NCI-H69 (cell line): ENCODE measurements at places on chromosomes 6 and 20.

DNA sequence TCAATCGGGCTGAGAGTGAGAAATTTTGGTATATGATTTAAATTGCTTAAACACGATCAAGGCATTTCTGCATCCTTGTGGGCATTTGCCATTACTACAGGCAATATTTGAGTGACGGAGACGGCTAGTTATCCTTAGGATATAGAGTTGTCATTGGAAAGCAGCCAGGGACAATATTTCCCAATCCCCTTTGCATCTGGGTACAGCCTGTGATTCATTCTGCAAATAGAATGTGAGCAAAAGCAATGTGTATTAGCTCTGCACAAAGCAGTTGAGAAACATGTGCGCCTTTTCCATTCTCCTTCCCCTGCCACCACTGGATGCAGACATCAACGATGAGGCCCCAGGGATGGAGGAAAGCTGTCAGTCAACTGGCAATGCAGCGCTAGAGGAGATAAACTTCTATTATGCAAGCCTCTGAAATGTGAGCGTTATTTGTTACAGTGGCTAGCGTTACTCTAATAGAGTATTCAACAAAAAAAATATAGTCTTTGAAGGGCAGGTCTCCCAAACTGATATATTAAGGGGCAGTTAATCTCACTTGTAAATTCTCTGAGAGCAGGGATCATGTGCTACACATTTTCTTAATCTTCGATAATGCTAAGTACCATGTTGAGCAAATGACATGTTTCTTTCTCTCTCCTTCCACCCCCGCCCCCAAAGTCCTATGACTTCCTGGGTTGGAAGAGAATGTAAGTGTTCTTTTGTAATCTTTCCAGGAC is 37.1 kb upstream of the NCOA3 start:
- peak; percentile 73 for DNase-seq

GRCh38 chr20:20608641-20609040 is 103.8 kb downstream of the RALGAPA2 start:
- DNase-seq, result no peak

DNA sequence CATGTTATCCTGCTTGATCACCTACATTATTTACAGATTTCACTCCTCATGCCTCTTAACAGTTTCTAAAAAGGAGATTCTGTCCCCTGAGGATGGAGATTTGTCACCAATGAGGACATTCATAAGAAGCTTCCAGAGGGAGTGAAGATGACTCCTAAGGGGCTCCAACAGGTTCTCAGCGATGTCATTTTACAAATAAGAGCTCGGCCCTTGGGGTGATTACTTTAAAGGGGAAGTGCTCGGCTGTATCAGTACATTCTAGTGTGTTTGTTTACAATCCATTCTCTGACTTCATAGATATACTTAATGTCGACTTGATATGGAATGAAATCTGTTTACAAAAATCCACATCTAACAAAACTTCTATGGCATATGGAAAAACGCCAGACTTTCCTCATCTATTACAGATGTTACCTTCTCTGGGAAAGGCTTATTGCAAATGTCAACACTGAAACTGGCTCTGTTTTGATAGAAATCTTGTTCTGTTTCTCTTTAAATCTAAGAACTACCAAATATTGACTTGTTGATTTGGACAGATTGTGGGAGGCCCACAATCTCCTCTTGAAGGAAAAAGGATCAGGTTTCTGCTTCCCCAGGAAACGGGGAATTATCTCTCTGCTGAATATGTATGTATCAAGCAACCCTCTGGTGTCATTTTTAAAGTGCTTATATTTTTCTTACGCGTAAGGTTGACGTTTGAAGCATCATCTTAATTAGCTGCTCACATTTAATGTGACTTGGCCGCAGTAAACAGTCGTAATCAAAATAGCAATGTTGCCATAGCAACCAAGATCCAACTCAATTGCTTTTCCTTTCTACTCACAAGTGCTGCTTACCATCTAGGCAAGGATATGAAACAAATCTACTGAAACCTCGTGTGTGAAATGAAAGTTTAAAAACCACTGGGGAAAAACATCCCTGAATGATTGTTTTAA is 95.7 kb downstream of the SHLD1 start:
- DNase-seq, result peak; percentile 87

DNA sequence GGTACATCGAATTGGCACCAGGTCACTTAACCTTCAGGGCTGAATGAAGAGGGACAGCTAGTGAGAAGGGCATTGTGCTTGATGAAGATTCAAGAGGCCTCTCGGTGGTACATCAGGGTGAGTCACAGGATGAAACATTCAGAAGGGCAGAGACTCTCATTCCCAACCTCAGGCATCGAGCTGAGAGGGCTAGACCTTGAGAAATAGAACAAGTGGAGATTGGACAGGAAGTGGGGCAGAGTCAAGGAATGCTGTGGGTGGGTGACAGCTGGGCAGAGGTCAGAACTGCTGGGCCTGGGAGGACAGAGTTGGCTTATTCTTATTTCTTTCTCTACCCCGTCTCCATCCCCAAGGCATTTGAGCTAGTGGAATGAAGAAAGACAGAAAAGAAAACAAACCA is 126.0 kb downstream of the SCML4 start:
- DNase-seq, result no peak

DNA sequence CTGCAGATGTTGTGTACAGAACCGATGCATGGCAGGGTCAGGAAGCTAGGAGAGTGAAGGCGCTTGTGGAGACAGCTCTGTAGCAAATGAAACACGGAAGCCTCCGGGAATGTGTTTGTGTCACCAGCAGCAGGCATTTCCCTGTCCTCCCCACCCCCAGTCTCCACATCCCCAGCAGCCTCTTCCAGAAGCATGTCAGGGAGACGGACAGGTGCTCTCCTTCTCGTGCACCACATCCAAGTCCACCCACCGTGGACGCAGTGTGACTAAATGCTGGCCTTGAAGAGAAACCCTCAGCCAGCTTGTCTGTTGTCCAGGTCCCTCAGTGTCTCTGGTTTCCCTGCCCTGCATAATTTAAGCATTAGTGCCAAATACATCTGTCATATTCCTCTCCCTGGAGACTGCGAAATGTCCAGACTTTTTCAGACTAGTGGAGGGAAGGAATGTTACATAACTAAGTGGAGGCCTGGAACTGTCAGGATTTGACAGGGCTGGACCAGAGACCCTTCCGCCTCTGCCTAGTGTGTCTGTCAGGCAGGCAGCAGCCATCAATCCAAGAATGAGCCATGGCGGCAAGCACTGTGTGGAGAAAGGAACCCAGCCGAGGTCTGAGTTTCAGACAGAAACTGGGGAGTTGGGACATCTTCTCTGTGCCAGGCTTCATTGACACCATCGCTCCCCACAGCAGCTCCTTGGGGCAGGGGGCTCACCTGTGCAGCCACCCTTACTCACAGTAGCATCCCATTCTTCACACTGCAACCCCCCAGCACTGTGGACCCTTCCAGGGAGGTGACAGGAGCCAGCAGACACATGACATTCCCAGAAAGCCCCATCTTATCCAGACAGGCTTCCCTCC is 26.6 kb upstream of the PI16 start:
- no peak for DNase-seq

DNA sequence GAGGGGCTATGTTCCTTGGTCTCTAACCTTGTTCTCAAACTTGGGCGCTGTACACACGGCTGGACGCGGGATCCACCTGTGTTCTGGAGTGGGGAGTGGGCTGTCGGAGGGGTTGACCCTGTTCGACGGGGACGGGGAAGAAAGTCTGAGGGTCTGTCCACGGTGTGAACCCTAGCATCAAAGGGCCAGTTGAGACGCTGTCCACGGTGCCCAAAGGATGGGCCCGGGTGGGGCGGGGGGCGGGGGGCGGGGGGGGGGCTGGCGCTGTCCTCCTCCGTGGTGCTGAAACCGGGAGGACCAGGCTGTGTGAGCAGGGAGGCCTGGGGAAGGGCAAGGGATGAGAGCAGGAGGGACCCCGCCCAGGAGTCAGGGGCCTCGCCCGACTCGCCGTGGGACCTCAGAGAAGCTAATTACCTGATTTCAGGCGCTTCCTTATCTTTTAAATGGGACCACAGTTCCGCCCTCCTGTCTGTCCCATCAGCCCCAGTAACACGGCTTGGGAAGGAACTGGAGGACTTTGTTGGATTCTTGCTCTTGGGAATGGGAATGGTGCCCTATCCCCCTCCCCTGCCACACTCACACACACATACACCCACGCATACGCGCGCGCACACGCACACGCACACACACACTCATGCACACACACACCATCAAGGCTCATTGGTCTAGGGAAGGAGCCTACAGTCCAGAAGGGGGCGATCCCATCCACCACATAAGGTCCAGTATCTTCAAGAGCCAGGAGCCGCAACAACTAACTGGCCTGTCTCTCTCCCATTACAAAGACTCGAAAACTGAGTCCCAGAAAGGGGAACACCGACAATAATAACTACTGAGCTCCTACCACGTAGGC is 1.0 kb upstream of the VSTM2L start:
- DNase-seq, result peak; percentile 71

- DNase-seq, result peak; percentile 80
Observed at GRCh38 chr20:2742934-2743559, 50.5 kb downstream of the EBF4 start.

GRCh38 chr6:34338811-34339210 is 53.7 kb downstream of the NUDT3 start:
- peak; percentile 34 for DNase-seq

DNA sequence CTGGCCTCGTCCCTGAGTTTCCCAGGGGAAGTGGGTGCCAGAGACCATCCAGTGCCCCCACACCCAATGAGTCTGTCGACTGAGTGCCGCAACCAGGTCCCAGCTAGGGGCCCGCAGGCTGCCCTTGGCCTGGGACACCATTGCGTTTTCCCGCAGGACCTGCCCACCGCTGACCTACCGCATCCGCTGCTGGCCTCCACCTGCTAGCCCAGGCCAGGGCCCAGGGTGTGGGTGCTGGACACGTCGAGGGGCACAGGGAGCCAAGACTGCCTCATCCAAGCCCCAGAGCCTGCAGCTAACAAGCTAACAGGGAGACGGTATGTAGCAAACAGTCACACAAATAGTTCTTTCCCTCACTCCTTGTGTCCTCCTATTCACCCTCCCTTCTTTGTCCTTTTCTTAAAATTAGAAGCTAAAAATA is 97.7 kb downstream of the TMEM242 start:
- DNase-seq, result no peak

GRCh38 chr6:36241728-36242127 is 28.1 kb upstream of the PNPLA1 start:
- DNase-seq, result no peak

DNA sequence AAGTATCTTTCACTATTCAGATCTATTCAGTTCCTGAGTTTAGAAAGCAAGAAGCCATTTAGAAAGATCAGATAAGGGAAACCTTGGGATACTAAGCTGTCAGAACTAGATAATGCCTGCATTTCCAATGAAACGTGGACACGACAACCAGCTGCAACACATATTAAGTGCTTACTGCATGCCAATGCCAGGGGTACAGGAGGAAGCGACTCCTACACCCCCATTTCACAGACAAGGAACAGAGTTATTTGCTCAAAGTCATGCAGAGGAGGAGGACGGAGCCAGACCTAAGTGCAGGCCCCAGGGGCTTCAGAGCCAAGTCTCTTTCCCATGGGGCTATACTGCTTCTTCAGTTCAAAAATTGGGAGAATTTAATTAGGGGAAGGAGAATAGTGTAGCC is 62.4 kb downstream of the PREX1 start:
- no peak for DNase-seq

GRCh38 chr6:157848693-157849092 is 25.6 kb downstream of the SNX9 start:
- peak; percentile 43 for DNase-seq

DNA sequence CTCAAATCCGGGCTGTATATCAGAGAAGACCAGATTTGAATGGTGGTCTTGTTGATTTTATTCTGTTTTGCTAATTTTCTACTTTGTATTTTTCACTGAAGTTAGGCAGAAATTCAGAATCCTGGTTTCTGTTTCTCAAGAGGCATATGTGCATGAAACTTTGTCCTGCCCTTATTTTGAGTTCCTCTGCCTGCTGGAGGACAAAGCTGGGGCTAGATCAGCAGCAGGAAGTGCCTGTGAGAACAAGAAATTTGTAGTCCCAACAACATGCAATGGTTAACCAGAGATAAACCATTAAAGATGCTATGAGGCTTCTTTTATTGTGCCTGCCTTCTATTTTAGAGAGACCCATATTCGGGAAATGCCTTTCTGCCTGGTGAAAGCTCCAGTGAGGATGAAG is 37.1 kb downstream of the BEND6 start:
- DNase-seq, result no peak

- DNase-seq, result peak; percentile 32
Observed at GRCh38 chr6:153613719-153614455, 425.2 kb upstream of the OPRM1 start.

- DNase-seq, result peak; percentile 33
Observed at GRCh38 chr6:113640051-113640450, 217.1 kb upstream of the MARCKS start.

GRCh38 chr20:14197097-14197496 is 140.3 kb downstream of the FLRT3 start:
- no peak for DNase-seq

DNA sequence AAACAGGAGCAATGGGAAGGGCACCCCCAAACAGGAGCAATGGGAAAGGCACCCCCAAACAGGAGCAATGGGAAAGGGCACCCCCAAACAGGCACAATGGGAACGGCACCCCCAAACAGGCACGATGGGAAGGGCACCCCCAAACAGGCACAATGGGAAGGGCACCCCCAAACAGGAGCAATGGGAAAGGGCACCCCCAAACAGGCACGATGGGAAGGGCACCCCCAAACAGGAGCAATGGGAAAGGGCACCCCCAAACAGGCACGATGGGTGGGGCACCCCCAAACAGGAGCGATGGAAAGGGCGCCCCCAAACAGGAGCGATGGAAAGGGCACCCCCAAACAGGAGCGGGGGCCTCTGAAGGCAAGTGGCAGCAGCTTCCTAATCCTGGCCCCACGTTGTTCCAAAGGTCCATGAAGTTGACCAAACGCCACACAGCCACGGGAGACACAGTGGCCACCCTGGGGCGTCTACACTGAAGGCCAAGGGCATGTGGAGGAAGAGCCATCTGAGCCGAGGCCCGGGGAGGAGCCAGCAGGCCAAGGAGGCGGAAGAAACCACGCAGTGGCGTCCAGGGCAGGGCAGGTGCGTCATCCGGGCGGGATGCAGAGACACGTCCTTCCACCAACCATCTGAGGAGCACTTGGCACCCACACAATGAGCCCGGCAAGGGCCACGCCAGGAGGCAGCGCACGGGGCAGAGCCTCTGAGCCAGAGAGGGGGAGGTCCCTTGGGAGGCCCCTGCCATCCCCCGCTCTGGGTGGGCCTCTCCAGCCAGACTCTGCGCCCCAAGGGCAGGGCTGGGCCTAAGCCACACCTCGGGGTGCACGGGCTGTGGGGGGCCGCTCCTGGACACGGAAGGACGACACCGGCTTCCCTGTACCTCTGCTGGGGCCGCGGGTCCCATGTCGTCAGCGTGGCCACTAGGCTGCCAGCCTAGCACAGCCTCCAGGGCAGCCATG is 21.5 kb upstream of the NTSR1 start:
- no peak for DNase-seq

GRCh38 chr6:89217299-89217910 is at the start of gene GABRR1:
Gene GABRR1, minus strand, starts transcription at chr6:89217358. Its CDS starts 36 bp downstream, at chr6:89217322.
- DNase-seq, result peak; percentile 56
